ENCODE measurements at places on chromosomes 7 and 10.

DNA sequence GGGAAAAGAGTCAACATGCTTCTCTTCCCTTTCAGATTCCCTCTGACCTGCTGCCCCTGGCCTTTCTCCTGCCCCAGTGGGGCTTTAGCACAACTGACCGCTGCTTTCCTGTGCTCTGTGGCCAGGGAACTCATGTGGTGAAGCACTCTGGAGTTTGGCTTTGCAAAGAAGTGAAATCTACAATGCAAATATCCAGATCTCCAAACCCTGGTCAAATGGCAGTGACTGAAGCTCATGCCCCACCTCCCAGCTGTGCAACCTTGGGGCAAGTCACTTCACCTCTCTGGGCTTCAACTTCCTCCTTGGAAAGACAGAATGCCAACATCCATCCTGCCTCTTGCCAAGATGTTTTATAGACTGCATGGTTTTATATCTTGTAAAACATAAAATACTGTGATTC, 157.8 kb downstream of the NEURL1 start:
- no peaks in the 10 kb centered on the region for H3K36me3 ChIP-seq
- no peaks in the 10 kb centered on the region for H3K27me3 ChIP-seq
- DNase-seq = no peak
- H3K27ac ChIP-seq = no peak overlapping the region

DNA sequence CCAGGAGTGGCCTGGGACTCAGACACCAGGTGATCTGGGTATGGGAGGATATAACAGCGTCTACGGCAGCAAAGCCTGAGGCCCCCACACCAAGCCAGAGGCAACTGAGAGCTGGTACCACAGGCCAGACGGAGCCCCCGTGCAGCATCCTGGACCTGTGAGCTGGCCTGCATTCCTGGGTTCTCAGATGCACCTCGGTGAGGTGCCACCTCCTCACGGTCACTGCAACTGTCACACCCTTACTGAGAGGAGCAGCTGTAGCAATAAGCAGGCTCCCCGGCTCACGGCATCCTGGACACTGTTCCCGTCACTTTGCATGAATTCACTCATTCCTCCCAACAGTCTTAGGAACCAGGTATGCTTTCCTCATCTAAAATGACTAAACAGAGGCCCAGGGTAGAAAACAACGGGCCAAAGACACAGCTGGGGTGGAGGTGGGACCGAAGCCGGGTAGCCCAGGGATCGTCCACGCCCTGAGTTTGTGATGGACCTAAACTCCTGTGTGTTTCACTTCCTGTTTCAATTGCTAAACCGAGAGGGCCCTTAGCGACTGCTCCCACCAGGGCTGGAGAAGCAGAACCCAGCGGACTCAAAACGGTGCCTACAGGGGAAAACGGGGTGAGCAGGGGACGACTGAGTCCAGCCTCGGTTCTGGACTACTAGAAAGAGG, 98.7 kb downstream of the CTBP2 start:
- H3K36me3 ChIP-seq = peaks cover 15% of the 10 kb centered on the region
- no peaks in the 10 kb centered on the region for H3K27me3 ChIP-seq
- H3K4me3 ChIP-seq = peak overlapping the region; percentile 58
- H3K27ac ChIP-seq = peak overlapping the region; percentile 41
- peaks cover 88% of the 10 kb centered on the region for H3K4me1 ChIP-seq

GRCh38 chr10:112643600-112644264, 196.7 kb downstream of the VTI1A start:
- H3K36me3 ChIP-seq = no peaks in the 10 kb centered on the region
- H3K4me3 ChIP-seq = no peak overlapping the region
- no peak overlapping the region for H3K27ac ChIP-seq
- no peak for DNase-seq
- H3K27me3 ChIP-seq = no peaks in the 10 kb centered on the region
- no peaks in the 10 kb centered on the region for H3K4me1 ChIP-seq

- H3K27me3 ChIP-seq = no peaks in the 10 kb centered on the region
- H3K4me3 ChIP-seq = no peak overlapping the region
- no peak for DNase-seq
- no peak overlapping the region for H3K27ac ChIP-seq
- no peaks in the 10 kb centered on the region for H3K36me3 ChIP-seq
- no peaks in the 10 kb centered on the region for H3K4me1 ChIP-seq
These were observed 18.2 kb upstream of the INMT start for GRCh38 chr7:30733691-30734090.

DNA sequence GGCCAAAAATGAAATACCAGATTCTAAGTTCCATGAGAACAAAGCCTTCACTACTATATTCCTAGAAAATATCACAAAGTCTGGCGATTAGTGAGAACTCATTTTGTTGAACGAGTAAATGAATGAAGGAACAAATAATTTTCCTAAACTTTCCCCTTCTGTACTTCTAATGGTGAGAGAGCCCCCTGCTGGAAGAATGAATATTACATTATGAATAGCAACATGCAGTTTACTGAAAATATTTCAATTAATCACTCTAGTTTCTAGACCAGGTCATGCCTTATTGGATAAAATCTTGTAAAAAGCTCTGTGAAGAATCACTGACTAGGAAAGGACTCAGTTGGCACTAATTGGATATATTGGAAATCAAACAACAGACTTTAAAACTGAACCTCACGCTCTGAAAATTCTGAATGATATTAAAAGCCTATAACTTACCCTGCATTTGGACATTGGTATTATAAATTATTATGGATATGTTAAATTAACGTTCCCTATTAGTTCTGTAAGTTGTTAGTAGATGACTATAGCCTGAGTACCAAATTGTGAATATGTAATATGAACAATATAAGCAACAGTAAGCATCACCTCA, 32.4 kb upstream of the MTPN start:
- H3K27me3 ChIP-seq = peaks cover 3% of the 10 kb centered on the region
- H3K4me1 ChIP-seq = no peaks in the 10 kb centered on the region
- H3K4me3 ChIP-seq = no peak overlapping the region
- DNase-seq = peak; percentile 23
- no peaks in the 10 kb centered on the region for H3K36me3 ChIP-seq

Data from CD14-positive monocyte (primary cell).